ENCODE measurements at places on chromosomes 5 and 9.

DNA sequence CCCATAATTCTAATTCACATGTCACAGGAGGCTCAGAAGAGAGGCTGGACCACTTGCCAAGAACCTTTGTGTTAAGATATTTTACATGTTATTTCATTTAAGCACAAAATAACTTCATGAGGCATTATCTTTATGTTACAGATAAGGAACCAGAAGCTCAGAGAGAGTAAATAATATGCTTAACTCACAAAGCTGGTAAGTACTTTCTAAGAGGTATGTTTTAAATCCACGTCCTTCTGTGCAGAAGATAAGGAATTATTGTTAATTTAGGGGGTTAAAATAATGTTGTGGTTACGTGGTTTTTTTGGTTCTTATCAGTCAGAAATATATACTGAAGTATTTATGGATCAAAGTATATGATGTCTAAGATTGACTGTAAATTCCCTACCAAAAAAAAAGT lies 8.0 kb downstream of the STRBP start:
- H3K27ac ChIP-seq, result no peak overlapping the region
- H3K4me3 ChIP-seq, result no peak overlapping the region
- no peak for DNase-seq
- no peaks in the 10 kb centered on the region for H3K4me1 ChIP-seq
- no peaks in the 10 kb centered on the region for H3K36me3 ChIP-seq

DNA sequence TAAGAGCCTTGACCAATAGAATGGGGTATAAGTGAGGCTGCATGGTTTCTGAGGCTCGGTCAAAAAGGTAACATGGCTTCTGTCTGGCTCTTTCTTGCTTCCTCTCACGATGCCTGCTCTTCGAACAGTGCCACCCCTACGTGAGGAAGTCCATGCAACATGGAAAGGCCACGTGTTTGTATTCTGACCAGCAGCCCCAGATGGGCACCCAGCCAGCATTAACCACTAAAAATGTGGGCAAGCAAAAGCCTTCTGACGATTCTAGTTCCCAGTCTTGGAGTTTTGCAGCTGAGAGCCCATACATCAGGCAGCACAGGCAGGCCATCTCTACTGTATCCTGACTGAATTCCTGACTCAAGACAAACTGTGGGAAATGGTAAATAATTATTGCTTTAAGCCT lies 24.2 kb upstream of the NREP start:
- DNase-seq, result no peak
- no peak overlapping the region for H3K4me3 ChIP-seq
- H3K4me1 ChIP-seq, result no peaks in the 10 kb centered on the region

- no peak overlapping the region for H3K27ac ChIP-seq
- no peaks in the 10 kb centered on the region for H3K36me3 ChIP-seq
- DNase-seq, result no peak
- no peaks in the 10 kb centered on the region for H3K4me1 ChIP-seq
These were observed 77.6 kb downstream of the INIP start for GRCh38 chr9:112640311-112640710.

DNA sequence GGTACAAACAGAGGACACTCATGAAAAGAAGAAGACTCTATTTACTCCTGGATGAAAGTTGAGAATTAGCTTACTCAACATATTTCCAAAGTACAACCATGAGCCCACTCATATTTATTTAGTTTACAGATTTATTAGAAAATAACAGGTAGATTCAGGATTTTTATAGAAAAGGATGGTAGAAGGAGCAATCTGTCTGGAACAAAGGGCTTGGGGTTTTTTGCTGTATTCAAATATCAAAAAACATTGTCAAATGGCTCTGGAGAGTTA lies 7.0 kb upstream of the ERAP2 start:
- no peaks in the 10 kb centered on the region for H3K27me3 ChIP-seq
- H3K4me3 ChIP-seq, result no peak overlapping the region
- no peak for DNase-seq
- H3K4me1 ChIP-seq, result no peaks in the 10 kb centered on the region
- H3K27ac ChIP-seq, result no peak overlapping the region

GRCh38 chr5:72203251-72203845 lies 96.1 kb downstream of the MAP1B start:
- DNase-seq, result no peak
- no peaks in the 10 kb centered on the region for H3K4me1 ChIP-seq
- H3K27ac ChIP-seq, result no peak overlapping the region
- no peaks in the 10 kb centered on the region for H3K36me3 ChIP-seq
- H3K27me3 ChIP-seq, result no peaks in the 10 kb centered on the region

DNA sequence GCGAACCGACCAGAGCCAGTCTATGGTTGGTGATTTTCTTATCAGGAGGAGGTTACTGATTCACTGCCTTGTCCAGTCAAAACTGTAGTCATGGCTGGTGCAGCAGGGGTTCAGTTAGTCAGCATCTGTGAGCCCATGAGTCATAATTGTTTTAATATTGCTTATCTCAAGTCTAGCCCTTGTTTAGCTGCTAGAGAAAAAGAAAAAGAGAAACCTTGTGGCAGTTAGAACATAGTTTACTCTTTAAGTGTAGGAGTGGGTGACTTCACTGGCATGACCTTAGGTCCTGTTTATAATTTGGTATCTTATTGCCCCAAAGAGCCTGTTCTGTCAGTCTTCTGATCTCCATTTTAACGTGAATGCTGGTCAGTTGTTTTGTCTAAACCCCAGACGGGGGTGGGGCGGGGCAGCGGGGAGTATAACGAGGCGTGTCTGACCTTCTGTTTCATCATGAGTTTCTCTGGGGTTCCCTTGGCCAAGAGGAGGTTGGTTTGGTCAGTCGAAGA lies 76.9 kb upstream of the NFIL3 start:
- H3K36me3 ChIP-seq, result no peaks in the 10 kb centered on the region
- H3K4me3 ChIP-seq, result no peak overlapping the region

- H3K27ac ChIP-seq, result no peak overlapping the region
- no peaks in the 10 kb centered on the region for H3K36me3 ChIP-seq
- no peak for DNase-seq
- no peaks in the 10 kb centered on the region for H3K27me3 ChIP-seq
- no peak overlapping the region for H3K4me3 ChIP-seq
- no peaks in the 10 kb centered on the region for H3K4me1 ChIP-seq
These were observed 577.9 kb upstream of the PTPRD start for GRCh38 chr9:11190719-11191118.

DNA sequence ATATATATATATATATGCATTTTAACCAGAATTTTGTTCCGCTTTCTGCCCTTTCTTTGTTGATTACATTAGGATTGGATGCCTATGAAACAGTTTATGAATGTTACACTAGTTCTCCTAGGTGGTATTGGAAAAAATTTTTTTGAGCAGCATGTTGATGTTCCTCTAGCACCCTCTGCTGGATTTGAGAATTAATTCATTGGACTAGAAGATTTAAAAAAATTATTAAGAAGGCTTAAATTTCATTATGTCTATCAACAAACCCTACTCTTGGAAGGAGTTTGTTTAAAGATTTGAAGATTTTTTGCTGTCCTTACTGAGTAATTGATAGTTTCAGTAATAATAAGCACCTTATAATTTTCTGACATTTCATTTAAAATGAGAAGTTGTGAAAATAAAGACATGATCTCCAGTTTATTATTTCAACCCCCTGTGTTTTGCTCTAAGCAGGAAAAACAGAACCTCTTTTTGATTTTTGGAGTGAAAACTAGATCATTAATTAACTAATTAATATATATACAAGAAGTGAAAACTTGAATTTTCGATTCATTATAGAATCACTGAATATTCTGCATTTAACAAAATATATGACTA lies 89.6 kb downstream of the CCDC171 start:
- no peak overlapping the region for H3K4me3 ChIP-seq
- H3K27ac ChIP-seq, result no peak overlapping the region
- H3K4me1 ChIP-seq, result no peaks in the 10 kb centered on the region
- DNase-seq, result no peak
- H3K27me3 ChIP-seq, result no peaks in the 10 kb centered on the region
